ENCODE measurements at places on chromosomes 2 and 18.

GRCh38 chr2:12291303-12291702 is 425.4 kb upstream of the TRIB2 start:
- DNase-seq = no peak

GRCh38 chr2:170715062-170715931 is at the start of gene SP5:
TSS of gene SP5 (plus strand) at chr2:170715337. CDS start at chr2:170715513, 176 bp downstream.
- peak; percentile 19 for DNase-seq

GRCh38 chr2:97663626-97663961 is 250 bp downstream of the ACTR1B start:
- DNase-seq = no peak

- DNase-seq = no peak
These were observed 238.7 kb downstream of the ERBB4 start for GRCh38 chr2:212299943-212300342.

GRCh38 chr2:200944467-200945394 is 18.7 kb downstream of the ORC2 start:
- no peak for DNase-seq

- DNase-seq = no peak
These were observed 13.0 kb downstream of the VPS4B start for GRCh38 chr18:63409301-63409700.

GRCh38 chr2:188512456-188512855 is 220.8 kb downstream of the GULP1 start:
- DNase-seq = no peak

DNA sequence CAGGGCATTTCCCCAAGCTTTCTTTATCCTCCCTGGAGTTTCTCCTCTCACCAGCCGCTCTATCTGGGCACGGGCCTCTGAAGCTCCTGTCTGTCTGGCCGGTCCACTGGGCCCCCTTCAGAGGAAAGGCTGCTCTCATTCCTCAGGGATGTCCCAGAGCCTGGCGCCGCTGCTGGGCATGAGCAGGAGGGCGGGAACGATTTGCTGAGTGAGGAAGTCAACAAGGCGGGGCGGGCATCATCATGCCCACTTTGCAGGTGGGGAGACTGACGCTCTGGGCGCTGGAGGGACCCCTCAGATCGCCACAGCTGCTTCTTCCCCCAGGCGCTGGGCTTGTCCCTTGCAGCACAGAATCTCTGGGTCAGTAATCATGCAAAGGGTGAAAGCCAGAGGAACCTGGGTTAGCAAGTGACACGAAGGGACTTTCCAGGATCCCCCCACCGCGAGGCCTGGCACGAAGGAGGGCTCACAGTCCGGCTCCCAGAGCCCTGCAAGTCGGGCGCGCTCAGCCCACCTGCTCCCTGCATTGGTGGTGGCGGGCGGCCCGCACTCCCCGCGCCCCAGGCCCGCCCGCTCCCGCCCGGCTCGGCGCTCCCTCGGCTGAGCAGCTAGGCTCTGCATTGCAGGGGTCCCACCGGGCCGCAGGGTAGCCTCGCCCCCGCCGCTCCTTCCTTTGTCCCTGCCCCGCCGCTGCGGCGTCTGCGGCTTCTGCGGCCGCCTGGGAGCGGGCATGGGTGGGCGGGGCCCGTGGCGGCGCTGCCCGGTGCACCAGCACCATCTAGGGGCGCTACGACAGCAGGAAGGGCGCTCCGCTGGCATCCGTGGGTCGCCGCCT is 157.8 kb downstream of the CYRIA start:
- DNase-seq = no peak

GRCh38 chr2:212595036-212595654 is 56.5 kb upstream of the ERBB4 start:
- no peak for DNase-seq

GRCh38 chr2:76563730-76564129 is 853.0 kb upstream of the GCFC2 start:
- no peak for DNase-seq

- DNase-seq = no peak
These were observed 83.9 kb upstream of the RAB6C start for GRCh38 chr2:129895526-129896082.

DNA sequence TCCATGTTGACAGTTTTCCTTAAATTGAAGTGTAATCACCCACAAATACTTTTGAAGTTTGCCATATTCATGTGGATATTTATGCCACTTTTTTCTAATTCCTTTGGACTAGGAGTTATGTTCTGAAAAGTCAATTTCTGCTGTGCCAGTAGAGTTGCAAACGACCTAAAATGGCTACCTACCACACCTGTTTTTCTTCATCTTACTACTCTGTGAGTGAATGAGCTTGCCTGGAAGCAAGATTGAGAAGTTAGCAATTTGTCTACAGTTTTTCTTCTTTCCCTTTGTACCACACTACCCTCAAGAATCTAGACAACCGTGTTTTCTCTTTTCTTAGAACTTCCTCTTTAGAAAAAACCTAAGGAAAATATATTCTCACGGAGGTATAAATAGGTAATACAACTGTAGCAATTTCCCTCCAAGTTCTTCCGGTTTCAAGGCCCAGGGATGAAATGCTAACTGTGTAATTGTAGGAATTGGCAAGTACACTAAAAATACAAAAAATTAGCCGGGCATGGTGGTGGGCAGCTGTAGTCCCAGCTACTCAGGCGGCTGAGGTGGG is 7.3 kb upstream of the SLC39A10 start:
- DNase-seq = no peak

DNA sequence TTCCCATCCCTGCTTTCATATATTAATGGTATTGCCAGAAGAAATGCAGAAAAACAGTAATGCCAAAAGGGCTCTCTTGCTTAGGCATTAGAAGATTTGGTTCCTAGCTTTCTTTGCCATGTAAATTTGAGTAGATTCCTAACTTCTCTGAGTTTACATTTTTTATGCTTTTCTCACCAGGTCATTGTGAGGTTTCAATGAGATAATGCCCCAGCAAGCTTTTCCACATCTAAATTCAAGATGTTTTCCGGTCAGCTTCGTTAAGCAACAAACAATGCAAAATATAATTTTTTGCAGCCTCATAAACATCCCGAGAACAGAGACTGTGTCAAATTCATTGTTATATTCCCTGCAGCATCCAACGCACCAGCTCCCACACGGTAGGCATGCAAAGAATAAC is 44.9 kb downstream of the NCKAP5 start:
- DNase-seq = no peak

DNA sequence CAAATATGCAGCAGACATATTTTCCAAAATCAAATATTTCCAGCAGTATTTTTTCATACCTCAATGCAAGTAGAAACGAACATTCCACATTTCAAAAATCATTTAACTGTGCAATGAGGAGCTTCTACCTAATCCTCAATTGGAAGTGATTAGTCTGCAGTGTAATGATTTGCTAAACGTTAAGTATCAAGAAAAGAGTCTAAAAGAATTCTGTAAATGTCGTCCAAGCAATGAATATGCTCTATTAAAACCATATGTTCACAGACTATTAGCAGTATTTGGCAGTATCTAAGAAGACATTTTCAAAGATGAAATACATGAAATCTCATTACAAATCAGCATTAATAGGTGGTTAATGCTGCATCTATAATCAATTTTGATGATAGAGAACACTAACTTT is 15.9 kb downstream of the DYM start:
- no peak for DNase-seq

DNA sequence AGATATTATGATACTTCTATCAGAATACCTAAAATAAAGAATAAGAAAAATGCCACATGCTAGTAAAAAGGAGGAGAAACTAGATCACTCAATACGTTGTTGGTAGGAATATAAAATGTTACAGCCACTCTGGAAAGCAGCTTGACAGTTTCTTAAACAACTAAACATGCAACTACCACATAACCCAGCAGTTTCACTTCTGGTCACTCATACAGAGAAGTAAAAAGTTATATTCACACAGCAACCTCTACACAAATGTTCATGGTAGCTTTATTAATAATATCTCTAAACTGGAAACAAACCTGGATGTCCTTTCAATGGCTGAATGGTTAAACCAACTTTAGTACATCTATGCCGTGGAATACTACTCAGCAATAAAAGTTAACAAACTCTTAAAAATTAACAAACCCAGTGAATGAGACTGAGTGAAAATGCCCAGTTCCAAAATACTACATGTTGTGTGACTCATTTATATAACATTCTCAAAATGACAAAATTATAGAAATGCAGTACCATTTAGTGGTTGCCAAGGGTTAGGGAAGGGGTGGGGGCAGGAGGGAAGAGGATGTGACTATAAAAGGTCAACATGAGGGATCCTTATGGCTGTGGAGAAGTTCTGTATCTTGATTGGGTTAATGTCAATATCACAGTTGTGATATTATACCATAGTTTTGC is 124.1 kb downstream of the MMADHC start:
- DNase-seq = no peak

- no peak for DNase-seq
These were observed 376.5 kb downstream of the TMEM182 start for GRCh38 chr2:103138123-103138901.

DNA sequence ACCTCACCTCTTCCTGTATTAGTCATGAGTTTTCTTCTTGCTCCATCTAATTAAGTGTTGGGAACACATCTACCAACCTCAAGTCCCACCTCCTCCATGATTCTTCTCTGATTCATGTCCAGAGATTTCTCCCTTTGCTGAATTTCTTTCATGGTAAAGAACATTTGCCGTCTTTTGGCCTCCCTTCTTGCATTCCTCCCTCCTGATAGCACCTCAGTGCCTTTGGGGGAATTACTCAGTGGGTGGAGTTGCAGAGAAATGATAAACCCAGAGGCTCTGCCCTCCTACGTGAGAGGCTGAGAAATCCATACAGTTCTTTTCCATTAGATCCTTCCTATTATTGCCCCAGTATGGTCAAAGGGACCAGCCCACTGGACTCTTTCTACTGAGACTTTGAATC is 651.9 kb downstream of the SLC4A3 start:
- DNase-seq = no peak

- DNase-seq = no peak
These were observed 11.0 kb upstream of the CBLN2 start for GRCh38 chr18:72555101-72555500.

- DNase-seq = no peak
These were observed 18.9 kb upstream of the RPL31 start for GRCh38 chr2:100983201-100983600.

- DNase-seq = no peak
These were observed 179.4 kb upstream of the ZFP36L2 start for GRCh38 chr2:43405829-43406228.

- DNase-seq = no peak
These were observed 105.9 kb upstream of the RMDN2 start for GRCh38 chr2:37819186-37819585.

DNA sequence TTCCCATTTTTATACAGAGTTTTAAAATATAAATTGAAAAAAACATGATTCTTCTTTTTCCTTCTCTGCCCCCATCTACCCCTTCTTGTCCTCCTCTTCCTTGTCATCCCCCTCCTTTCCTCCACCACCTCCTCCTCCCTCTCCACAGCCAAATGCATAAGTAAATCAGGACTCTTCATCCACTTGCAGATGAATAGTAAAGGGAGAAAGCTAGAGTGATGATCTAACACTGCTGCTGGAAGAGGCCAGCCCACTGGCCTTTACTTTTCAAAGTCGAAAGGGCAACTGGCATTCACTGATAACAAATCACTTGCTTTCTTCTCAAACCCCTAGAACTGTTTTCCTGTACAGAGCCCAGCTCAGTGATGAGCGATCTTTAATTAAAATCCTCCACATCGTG is 205.8 kb downstream of the PDE1A start:
- DNase-seq = no peak

- peak; percentile 59 for DNase-seq
These were observed 36.8 kb downstream of the MOGAT1 start for GRCh38 chr2:222708274-222708710.

DNA sequence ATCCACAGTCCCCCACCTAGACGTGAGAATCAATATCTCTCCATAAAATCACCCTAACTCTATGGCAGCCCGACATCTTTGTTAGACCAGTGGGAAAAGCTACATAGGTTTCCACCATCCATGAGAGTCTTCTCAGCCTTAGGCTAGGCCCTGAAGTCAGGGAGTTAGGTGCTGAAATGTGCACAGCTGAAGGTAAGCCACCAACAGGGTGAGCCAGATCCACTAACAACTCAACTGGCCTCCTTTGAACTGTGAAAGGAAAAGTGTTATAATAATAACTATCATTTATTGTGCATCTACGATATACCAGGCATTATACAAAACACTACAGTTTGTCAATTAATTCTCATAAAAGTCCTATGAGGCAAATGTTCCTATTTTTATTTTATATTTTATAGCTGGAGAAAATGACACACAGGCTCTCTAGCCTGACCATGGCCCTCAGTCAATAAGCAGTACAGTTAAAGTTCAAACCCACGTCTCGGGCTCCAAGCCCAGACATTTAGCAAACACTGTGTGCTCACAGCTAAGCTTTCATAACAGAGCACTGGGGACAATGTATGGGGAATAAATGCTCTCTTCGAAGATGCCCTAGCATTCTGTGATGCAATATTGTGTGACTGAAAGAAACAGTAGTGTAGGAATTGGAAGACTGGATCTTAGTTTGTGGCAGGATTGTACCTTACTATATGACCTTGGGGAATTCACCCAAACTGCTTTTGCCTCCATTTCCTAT is 11.2 kb upstream of the CYP27C1 start:
- DNase-seq = no peak

GRCh38 chr2:71798266-71799012 is 345.1 kb downstream of the DYSF start:
- DNase-seq = no peak

DNA sequence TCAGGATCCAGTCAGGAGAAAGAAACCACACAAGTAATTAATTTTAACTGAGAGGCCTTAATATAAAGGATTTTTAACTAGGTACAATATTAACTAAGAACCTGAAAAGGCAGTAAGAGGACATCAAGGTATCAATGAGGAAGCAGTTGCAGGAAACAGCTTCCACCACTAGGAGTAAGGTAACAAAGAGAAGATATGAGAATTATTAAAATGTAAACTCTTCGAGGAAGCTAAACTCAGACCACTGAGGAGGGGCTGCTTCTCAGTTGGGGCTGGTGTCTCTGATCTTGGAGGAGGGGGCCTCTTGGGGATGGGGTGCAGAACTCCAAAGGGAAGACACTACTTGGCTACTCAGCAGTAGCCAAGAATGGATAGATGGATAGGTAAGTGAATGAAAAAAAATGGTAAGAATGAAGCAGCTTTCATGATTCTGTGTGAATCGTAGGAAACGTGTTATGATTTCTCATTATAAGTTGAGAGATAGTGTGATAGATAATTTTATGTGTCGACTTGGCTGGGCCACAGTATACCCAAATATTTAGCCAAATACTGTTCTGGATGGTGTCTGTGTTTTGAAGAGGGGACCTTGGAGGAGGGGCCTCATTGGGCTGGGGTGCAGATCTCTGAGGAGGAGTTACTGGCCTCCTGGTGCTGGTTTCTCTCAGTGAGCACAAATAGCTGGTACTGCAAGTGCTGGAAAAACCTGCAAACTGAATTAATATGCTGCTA is 547.7 kb upstream of the LRRTM1 start:
- no peak for DNase-seq

GRCh38 chr2:58572731-58573130 is 331.6 kb upstream of the FANCL start:
- no peak for DNase-seq

- no peak for DNase-seq
These were observed 104.6 kb downstream of the PTPN4 start for GRCh38 chr2:119864318-119864717.

All from effector memory CD4-positive, alpha-beta T cell (primary cell).